Activated gamma-delta T cell (primary cell): ENCODE measurements at places on chromosomes 7 and 10.

GRCh38 chr7:70525991-70526390 is 606.0 kb upstream of the GALNT17 start:
- no peak for DNase-seq

DNA sequence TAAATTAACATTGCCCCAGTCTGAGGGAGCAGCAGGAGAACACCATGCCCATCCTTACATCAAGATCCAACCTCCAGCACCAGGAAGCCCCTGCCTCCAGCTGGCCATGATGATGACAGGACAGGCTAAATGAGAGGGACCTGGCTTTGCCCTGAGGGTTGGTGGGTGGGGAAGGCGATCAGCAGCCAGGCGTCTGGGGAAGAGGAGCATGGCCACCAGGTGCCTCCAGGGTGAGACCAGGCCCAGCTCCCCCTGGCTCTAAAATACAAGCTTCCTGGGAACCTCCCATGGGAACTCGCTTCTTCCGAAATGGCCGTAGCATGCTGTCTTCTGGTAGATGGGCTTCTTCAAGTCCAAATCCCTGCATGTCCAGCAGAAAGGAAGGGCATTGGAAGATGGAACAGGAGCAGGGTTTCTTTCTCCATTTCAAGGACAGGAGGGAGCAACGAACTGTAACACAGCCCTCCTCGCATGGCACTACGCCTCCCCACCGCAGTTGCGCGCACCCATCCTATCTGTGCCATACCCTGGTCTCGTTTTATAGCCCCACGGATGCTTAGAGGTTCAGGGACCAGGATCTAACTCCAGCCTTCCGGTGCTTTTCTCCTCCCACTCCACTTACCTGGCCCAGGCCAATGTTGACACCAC is 15.8 kb downstream of the MAT1A start:
- DNase-seq, result no peak

GRCh38 chr10:116653885-116654284 is 33.1 kb downstream of the PNLIPRP2 start:
- no peak for DNase-seq

GRCh38 chr7:154960063-154960790 is 42.7 kb downstream of the PAXIP1 start:
- DNase-seq, result no peak

- no peak for DNase-seq
Observed at GRCh38 chr7:16670021-16670420, 24.0 kb downstream of the BZW2 start.

DNA sequence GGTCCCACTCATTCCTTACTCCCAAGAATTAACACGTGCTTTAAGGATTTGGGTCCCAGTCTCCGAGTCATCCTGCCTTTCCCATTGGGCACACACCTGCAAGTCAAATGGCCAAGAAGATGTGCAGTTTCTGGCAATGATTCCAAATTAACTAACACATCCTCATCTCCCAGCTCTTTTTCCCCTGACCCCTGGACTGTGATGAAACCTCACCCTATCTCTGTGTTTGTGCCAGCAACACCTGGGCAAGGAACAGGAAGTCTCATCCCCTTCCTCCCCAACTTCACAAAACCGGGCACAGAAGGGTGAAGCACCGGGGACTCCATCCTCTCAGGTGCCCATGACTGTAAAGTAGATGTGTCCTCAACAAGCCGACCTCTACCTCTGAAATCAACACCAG is 54.8 kb downstream of the PLXNA4 start:
- no peak for DNase-seq

DNA sequence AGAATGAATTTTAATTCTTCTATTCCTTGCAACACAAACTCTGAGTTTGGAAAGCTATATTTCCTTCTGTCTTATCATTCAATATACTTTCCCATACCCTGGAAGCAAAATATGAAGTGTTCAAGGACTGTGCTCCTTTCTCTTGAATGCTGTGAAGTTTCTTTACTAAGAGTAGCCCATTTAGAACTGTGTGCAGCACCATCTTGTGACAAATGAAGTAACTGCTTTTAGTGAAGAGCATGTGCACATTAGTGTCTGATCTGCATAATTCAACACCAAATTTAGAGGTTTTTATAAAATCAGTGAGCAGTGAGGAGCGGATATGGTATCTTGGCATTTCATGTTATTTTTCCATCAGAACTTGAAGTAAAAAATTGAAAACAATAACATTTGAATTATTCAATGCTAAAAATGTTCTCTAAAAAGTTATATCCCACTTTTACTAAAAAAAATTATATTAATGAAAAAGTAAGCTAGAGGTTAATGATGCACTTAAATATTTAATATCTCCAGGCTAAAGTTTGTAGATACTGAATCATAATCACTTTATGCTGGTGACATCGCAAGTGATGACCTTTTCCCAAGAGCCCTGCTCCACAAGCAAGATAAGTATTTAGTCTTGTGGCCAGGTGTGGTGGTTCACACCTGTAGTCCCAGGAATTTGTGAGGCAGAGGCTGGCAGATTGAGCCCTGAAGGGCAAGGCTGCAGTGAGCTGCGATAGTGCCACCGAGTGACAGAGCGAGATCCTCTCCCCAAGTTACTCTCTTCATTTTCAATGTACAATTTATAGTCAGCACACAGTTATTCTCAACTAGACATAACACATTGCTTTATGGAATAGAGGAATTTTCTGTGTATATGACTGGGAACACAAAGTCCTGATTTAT is 108.8 kb upstream of the PCLO start:
- DNase-seq, result no peak

DNA sequence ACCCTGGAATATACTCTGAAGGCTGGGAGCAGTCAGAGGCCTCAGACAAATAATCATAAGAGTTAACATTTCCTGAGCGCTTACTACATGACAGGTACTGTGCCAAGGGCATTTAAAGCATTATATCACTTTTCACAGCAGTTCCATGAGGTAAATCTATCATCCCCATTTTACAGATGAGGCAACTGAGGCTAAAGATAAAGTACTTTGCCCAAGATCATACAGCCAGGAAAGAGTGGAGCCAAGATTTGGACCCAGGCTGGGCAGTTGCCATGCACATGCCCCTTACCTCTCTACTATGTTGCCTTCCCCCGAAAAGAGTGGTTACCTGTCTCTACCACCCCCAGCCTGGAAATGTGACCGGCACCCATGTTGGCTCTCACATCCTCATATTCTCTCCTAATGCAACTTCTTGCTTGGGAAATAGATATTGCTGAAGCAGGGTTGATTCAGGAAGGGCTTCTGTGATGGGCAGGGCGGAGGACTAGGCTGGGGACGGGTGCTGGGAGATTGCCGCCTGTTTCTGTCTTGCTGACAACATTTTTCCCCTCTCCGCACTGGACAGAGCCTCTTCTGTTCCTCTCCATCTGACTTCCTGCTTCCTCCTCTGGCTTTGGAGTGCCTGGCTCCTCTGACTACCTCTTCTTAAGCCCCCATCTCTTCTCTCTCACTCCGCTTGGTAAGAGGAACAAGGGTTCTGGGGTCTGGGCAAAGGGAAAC is 13.8 kb downstream of the SMO start:
- DNase-seq, result no peak

DNA sequence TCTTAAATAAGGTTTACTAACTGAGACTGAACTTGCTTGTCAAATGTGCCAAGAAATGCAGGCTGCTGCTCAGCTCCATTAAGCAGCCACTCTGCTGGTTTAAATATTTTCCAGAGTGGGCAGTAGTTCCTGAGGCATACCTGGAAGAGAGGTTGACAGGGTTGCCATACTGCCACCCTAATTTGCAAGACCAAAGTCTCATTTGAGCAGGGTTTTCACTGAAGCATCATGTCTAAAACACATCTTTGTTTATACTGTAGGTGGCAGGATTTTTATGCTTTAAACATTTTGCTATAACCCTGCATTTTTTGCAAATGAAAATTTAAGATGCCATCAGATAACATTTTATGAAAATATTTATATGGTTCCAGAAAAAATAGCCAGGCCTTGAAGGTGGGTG is 618.0 kb upstream of the LRRTM3 start:
- no peak for DNase-seq

GRCh38 chr7:82382276-82382675 is 61.3 kb downstream of the CACNA2D1 start:
- DNase-seq, result no peak

DNA sequence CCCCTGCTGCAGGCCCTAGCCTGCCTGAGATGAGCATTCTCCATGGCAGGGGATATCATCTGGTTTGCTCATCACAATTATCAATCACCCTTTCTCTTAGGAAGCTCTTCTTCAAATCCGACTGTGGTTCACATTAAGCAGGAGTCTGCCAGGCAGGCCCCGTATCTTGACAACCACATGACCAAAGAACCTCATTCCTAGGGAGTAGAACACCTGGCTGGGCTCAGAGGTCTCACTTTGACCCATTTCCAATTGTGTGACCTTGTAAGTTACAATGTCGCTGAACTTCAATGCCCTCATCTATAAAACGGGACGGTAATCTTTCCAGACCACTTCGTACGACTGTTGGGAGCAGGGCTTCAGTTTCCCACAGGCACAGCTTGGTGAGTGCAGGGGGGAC is 156.4 kb upstream of the PCBD1 start:
- DNase-seq, result no peak

DNA sequence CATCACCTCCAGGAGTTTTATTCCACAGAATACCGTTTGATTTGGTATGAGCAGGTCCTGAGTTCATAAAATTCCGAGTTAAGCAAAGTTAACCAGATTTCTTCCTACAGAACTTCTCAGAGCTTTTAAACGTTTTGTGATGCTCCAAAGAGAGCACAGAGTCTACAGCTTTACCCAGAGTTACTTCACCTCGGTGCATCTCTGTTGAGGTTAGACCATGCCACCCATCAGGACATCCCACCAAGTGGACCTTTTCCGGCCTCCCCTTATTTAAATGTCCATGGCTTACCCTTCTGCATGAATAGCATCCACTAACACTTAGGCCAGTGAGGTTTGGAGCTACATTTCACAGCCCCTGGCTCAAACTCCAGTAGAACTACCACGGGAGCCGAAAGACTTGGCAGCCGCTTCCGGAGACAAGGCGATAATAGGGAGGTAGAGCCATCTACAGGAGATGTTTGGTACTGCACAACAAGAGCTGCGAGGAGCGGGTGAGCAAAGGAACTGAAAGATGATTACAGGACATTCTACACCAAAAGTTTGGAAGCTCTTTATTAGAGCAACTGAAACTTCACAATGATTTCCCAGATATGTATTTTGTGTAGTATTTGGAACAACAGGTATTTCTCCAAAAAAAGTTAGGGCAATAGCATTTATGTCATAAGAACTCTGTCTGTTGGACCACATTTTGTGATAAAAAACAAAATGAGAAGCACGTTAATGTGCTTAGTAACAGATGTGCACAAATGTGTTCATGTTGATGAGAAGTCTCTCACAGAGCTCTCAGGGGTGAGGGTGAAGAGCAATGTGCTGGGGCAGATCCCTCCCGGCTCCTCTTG is 174.7 kb downstream of the HERPUD2 start:
- DNase-seq, result no peak

GRCh38 chr10:15625261-15625660 is 94.5 kb downstream of the ITGA8 start:
- no peak for DNase-seq

GRCh38 chr10:125982260-125982948 is 86.0 kb downstream of the FANK1 start:
- no peak for DNase-seq

DNA sequence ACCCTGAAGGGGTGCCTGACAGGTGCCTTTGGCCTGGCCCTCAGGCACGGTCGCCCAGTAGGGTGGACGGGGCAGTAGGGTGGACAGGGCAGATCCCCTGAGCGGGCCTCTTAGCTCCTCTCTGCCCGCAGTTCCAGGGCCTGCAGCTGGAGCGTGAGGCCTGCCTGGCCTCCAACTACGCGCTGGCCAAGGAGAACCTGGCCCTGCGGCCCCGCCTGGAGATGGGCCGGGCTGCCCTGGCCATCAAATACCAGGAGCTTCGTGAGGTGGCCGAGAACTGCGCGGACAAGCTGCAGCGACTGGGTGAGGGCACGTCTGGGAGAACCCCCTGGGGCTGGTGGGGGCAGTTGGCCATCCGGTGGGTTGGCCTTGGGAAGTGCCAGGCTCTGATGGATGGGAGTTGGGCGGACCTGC is 1.7 kb downstream of the VPS37D start:
- no peak for DNase-seq

DNA sequence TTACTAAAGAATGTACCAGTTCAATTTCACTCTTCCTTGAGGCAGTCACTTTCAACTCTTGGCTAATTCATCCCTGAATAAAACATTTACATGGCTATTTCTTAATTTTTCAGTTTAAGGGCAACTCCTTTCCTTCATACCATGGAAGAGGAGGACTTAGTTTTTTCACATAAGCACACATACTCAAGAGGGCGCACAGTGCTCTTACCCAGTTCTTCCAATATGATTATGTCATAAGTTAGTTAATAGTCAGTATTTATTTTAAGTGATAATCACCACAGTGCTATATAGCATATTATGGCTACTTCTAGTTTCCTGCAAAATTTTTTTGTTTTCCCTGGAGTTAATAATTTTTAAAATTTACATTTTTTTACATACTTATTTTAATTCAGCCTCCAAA is 58.6 kb downstream of the SND1 start:
- DNase-seq, result no peak

- no peak for DNase-seq
Observed at GRCh38 chr7:38070718-38071117, 107.3 kb upstream of the STARD3NL start.

DNA sequence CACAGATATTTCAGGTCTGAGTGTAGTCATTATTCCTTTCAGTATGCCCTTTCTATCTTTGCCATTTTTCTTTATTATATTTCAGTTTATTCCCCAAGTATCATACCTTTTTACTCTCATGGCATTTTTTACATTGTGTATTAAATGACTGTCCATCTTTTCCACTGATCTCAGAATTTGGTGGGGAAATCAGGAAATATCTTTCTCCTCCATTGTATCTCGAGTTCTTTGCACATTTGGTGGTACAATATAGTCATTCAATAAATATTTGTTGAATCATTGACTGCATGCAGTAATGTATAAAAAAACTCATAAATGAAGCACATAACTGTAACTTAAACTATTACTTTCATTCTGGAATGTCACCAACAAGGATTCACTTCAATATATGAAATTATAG is 354.7 kb downstream of the HGF start:
- DNase-seq, result no peak

- DNase-seq, result no peak
Observed at GRCh38 chr10:56928714-56929113, 567.7 kb upstream of the ZWINT start.

DNA sequence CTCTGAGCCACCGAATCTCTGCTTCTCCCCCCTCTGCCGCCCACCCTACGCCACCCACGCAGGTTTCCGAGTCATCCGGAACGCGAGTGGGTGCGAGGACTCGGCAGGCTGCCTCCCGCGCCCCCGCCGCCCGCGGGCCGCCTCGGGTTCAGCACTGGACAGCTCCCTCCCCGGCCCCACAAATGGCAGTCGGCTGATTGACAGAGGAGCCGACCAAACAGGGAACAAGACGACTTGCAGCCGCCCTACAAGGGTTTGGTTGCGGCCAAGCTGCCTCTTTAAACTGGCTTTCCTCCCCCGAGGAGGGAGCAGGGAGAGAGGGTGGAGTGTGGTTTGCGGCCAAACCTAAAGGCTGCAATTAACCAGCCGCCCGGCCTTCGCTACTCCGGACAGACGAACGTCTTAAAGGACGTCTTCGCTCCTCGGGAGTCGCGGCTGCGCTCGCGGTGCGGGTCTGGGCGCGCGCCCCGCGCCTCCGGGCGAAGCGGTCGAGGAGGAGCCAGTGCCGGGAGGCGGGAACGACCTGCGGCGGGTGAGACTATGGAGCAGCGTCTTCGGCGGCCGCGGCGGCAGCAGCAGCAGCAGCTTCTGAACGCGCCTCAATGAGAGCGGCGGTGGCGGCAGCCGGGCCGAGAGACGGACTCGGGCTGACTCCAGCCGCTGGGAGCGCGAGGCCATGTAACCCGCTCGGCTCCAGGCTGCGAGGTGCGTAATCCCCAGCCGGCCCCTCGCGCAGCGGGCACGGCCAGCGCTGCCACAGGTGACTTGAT is at the start of gene GPR158:
Gene GPR158, plus strand, starts transcription at position 541 of the 770 bp plus-strand sequence. CDS start 420 bp downstream, outside the sequence.
- DNase-seq, result no peak
